ENCODE measurements at places on chromosomes 6 and 20.

- no peak for DNase-seq
Measured at GRCh38 chr6:62516291-62517141, 230.5 kb upstream of the KHDRBS2 start.

GRCh38 chr6:2693231-2693630 is 57.5 kb downstream of the MYLK4 start:
- DNase-seq: no peak

DNA sequence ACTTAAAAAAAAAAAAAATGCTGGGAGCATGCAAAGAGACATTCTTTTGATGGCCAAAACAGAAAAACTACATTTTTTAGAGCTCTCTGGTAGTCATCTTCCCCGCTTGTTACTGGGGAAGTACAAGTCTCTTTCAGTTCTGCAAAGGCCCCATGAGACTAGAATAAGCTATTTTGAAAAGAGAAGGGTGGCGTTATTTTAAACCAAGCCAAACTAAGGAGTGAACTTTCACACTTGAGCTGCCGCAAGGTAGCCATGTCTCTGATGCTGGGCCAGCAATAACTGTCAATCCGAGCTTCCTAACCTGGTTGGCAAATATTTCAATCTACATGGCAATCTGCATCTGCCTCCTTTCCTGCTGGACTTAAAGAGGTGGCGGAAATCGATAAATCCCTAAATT is 96.7 kb downstream of the L3MBTL3 start:
- DNase-seq: no peak

DNA sequence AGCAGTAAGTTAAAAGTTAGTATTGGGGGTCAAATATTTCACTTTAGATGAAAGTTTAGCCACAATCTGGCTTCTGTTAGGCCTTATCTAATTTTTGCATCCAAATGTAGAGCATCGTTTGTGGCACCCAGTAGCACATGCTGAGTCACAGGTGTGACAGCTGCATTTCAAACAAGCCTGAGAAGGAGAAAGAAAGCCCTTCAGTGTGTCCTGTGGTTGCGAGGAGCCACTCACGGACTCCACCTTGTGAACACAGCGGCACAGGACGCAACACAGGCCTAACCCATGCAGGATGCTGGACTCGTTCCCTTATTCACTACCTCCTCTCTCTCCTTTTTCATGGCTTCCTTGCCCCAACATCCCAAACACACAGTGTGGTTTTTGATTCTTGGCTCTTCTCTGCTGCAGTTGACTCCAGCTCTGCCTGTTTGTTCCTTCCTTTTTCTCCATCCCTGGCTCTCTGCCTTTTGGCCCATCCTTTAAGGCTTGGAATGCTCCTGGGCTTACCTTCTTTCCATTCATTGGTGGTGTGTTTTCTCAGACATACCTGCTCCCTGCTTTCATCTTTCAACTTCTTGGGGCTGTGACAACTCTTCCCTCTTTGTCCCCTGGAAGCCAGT is 124.2 kb downstream of the SLC16A10 start:
- no peak for DNase-seq

DNA sequence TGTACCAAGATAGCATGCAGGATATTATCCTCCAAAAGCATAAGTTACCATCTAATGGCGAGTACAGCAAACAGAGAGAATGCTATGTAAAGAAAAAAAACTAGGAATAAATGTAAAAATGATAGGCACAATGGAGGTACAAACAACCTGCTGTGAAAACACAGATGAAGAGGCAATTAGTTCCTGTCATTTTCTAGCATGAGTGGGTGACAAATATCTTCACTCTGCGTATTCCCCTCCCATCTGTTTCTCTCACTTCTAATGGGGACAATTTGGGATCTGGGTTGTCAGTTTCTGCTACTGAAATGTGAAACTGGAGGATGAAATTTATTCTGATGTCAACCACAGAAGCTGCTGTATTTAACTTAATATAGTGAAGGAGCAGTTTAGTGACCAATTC is 11.7 kb upstream of the PTPRK start:
- DNase-seq: no peak

DNA sequence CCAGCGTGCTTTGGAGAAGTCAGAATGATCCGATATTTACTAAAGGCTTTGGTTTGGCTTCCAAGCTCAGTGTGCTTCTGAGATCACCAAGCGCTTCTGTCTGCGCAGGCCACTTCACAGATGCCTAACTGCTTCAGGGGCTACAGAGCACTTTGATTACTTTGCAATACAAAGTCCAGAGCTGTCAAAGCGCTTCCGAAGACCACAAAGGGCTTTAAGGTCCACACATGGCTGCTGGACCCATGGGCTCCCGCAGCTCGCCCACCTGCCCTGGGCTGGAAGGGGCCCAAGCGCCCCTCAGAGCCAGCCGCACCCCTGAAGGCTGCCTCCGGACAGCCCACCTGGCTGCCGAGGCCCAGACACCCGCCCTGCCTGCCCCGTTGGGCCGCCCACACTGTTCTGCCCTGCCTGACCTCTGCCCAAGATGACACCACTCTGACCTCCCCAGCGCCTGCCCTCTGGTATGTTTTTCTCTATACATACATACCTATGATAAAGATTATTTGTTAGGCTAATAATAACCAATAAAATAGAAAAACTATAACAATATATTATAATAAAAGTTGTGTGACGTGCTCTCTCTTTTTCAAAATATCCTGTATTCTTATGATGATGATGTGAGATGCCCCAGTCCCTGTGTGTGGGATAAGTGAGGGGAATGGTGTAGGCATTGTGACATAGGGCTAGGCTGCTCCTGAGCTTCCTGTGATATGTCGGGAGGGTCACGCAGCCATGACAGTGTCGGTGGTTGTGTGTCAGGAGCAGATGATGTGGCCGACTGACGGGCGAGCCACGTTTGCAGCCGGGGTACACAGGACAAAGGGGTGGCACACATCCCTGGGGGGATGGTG is 22.6 kb downstream of the DYNLT1 start:
- no peak for DNase-seq

GRCh38 chr20:20317621-20318364 is 50.1 kb upstream of the INSM1 start:
- no peak for DNase-seq

GRCh38 chr20:34579979-34580940 is 21.7 kb downstream of the MAP1LC3A start:
- DNase-seq: no peak

- DNase-seq: no peak
Measured at GRCh38 chr6:101080597-101080996, 199.5 kb upstream of the ASCC3 start.

DNA sequence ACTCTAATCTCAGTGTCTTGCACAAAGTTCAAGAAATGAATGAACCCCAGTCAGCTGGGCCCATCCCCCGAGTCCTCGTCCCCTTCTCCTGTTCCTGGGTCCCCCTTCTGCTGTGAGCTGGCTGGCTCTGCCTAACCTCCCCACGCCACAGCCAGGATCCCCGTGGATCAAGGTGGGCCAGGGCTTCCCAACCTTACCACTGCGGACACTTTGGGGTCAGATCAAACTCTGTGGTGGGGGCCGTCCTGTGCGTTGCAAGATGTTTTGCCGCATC is 116.2 kb downstream of the SULF2 start:
- no peak for DNase-seq

DNA sequence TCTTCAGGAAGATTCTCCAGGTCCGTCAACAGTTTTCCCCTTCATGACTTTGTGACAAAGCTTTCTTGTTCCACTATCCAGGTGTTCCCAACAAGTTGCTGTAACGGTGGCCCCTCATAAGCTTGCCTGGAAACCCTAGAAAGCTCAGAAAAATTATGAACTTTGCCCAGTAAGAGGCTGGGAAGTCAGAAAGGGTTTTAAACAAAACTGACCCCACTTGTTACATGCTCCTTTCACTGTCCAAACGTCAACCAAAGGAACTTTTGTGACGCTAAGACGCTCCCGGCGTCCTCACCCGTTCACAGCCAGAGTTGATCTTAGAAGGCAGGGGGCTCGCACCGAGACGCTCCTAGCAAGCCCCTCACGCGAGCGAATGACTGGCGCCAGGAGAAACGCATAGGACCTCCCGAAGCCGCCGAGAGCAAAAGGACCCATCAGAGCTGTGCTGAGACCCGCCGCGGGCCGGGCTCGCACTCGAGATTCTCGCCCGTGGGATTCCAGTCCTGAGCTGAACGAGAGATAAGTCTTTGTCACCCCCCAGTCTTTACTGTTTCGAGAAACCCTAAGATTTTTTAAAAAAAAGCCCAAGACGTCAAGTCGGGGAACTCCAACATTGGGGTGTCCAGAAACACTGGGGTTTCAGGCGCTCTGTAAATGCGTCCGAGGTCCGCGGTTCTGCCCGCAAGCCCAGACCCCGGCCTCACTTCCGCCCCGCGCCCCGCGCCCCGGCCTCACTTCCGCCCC is 544 bp upstream of the ACAT2 start:
- DNase-seq: no peak

- DNase-seq: no peak
Measured at GRCh38 chr6:36850021-36850420, 10.8 kb upstream of the CPNE5 start.

DNA sequence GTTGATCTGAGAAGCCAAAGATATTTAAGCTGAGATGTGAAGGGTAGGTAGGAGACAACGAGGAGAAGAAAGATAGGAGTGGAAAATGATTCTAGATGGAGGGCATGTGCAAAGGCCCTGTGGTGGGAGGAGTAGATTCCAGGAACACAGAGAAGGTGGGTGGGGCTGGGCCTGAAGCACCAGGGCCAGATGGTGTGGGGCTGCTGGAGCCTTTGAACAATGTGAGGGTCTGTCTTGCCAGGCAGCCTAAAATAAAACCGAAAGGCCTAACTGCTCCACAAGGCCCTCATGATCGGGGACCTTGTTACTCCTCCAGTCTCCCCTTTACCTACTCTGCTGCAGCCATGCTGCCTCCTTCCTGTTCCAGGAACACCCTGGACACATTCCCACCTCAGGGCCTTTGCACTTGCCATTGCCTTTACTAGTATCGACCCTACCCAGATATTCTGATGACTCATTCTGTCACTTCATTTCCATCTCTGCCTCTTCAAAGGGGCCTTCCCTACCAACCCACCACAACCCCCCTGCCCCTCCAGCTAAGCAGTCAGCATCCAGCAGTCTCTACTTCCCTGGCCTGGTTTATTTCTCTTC is 20.0 kb downstream of the FAM110A start:
- no peak for DNase-seq

DNA sequence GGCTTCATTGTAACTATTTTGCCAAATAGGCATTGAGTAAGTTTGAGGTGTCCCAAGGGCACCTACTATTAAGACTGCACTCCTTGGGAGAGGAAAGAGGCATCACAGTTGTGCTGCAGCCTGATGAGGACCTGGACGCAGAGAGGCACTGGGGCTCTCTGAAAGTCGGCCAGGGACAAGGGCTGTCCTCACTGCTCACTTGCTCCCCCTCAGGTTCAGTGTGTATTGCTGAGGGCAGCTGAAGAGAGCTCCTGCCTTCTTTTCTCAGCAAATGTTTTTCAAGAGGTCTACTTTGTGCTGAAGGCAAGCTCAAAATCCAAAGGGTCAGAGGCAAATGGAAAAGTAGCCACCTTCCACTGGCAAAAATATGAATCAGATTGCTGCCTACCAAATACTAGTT is 331.8 kb downstream of the RIMS1 start:
- DNase-seq: peak; percentile 46

- no peak for DNase-seq
Measured at GRCh38 chr20:63979557-63980316, at the start of gene SAMD10. TSS of gene SAMD10 (minus strand) at chr20:63979642. CDS start at chr20:63979467, 175 bp downstream.

DNA sequence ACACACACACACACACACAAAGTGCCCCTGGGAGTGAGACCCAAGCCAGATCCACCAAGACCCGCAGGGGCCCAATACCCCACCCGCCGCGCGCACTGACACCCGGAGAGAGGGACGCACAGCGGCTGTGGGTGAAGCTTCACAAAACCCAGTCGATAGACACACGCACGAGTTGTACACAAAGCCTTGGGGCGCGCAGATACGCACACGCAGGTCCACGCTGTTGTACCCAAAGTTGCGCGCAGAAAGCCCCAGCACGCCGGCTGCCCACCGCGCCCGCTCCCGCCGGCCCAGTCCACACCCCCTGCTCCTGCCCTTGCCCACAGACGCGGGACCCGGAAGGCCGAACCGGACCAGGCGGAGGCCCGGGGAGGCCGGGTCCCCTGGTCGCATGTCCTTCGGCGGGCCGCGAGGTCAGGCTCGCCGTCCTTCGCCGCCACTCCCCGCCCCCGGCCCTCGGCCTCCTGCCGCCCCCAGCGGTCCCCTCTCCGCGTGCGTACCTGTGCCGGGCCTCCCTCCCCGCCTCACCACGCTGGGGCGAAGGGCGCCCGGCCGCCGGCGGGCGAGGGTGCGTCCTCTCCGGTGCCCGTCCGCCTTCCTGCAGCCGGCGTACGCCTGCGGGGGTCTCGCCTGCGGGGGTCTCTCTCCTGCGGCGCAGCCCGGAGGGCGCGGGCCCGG is at the start of gene TMEM74B:
Gene TMEM74B, minus strand, starts transcription at position 344 of the 678 bp plus-strand sequence. CDS start 1,180 bp downstream, outside the sequence.
- no peak for DNase-seq

DNA sequence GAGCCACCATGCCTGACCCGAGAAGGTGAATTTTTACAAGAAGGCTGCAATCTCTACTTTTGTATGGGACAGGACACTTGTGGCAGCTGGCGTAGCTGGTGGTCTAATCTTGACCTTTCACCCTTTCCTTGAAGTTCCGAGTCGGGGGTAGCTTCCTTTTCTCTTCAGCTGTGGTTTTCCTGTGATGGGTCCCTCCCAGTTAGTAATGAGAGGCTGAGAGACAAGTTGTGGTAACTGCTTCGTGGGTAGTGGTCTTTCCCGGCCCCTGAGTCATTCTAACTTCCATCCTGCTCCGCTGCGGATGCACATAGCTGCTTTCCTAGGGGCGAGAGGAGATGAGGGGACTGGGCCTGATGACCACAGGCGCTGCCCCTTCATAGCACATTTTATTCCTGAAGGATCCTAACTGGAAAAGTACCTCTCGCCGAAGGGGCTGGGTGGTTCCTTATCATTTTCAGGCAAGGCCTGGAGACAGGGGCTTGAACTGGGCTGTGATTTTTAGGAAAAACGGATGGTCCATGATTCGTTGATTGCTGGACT is 3.1 kb downstream of the SYNJ2 start:
- DNase-seq: no peak

- no peak for DNase-seq
Measured at GRCh38 chr20:35953387-35954199, 709 bp downstream of the SCAND1 start.

DNA sequence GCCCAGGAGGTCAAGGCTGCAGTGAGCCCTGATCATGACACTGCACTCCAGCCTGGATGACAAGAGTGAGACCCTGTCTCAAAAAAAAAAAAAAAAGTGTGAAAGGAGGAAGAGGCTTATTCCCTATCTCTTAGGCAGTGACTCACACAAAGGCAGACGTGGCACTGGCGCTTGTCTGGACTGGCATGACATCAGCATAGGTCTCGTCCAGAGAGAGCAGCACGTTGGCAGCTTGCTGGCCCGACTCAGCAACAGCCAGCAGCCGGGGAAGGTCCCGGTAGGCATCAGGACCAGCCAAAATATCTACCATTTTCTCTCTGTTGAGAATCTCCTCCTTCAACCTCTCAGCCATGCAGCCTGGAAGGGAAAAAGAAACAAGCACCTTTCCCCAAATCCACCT is 14.1 kb downstream of the CDK5RAP1 start:
- no peak for DNase-seq

DNA sequence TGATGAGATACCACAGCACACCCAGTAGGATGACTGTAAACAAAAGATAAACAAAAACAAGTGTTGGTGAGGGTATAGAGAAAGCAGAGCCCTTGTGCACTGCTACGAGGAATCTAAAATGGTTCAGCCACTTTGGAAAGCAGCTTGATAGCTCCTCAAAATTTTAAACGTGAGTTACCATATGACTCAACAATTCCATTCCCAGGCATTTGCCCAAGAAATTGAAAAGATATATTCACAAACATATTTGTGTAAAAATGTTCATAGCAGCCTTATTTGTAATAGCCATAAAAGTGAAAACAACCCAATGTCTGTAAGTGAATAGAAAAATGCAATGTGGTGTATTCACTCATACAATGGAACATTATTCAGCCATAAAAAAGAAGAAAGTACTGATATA is 141.0 kb upstream of the BTBD3 start:
- DNase-seq: no peak

- peak; percentile 83 for DNase-seq
Measured at GRCh38 chr6:26103770-26104456, 16.7 kb downstream of the HFE start.
